Cardiac muscle cell (in vitro differentiated cells and primary cell): ENCODE measurements at places on chromosomes 6 and 20.

- DNase-seq: no peak
Observed at GRCh38 chr6:106383573-106383972, 23.1 kb downstream of the CRYBG1 start.

- no peak for DNase-seq
Observed at GRCh38 chr6:124298730-124299129, 495.1 kb downstream of the NKAIN2 start.

DNA sequence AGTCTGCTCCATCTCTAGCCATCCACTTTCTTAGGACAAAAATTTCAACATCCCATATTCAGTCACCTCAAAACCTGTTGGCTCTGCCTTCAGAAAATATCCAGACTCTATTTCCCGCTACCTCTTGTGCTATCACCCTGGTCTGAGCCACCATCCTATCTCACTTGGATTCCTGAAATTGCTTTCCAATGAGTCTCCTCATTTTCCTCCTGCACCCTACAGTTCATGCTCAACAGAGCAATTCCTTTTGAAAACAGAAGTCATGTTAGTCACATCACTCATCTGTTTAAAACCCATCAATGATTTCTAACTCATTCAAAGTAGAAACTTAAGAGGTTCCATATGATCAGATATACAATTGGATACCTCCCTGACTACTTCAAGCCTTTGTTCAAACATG is 229.9 kb downstream of the ADGRG6 start:
- DNase-seq: peak; percentile 13

DNA sequence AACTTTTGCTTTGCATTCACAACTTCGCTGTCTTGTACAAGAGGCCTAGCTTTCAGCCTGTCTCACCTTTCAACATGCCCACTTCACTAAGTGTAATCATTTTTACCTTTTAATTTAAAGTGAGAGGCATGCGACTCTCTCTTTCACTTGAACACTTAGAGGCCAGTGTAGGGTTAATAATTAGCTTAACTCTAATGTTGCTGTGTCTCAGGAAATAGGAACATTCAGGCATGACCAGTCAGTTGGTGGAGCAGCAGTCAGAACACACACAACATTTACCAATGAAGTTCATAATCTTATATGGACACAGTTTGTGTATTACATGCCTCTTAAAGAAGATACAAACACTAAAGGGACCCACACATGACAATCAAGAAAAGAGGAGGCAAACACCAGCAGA is 47.6 kb downstream of the HTR1B start:
- DNase-seq: no peak

- DNase-seq: no peak
Observed at GRCh38 chr6:35647400-35647799, 41.3 kb downstream of the FKBP5 start.

DNA sequence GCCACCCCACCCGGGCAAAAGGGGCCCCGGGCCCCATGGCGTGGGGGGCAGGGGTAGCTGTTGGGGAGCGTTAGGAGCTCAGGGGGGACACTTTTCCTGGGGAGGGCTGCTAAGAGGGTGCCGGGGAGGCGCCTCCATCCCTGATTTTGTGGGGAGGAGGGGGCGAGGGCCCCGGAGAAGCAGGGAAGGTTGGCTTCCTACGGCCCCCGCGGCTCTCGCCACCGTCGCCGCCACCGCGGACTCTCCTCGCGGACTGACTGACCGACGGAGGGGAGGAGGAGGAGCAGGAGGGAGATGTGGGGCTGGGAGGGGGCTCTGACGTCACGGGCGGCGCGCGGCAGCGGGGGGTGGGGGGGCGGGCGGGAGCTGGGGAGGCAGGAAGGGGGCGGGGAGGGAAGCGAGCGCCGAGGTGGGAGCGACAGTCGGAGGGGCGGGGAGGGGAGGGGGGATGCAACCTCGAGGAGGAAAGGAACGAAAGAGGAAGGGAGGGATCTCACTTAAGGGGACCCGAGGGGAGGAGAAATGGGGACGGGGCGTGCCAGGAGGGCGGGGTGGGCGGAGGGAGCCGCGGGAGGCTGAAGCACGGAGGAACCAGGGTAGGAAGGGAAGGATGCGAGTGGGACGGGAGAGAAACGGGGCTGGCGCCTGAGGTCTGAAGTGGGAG is 5.1 kb downstream of the GABBR1 start:
- peak; percentile 95 for DNase-seq

- DNase-seq: no peak
Observed at GRCh38 chr6:167129159-167129558, 6.3 kb downstream of the CCR6 start.

- no peak for DNase-seq
Observed at GRCh38 chr6:19312241-19312978, 524.8 kb upstream of the ID4 start.

DNA sequence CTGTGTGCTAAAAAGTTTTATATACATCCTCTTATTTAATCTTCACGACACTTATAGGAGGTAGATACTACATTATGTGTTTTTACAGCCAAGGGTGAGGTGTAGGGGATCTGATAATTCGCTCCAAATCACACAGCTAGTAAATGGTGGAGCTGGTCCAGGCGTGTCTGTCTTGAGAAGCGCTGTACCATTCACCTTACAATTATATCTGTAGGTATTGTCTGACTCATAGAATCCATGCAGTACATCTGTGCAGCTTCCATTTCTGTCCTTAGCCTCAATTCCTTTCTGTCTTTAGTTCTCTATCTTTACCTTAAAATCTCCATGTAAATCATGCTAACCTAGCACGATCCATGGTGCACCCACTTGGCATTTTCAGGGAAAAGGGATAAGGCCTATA is 120.7 kb downstream of the CARMIL1 start:
- no peak for DNase-seq

DNA sequence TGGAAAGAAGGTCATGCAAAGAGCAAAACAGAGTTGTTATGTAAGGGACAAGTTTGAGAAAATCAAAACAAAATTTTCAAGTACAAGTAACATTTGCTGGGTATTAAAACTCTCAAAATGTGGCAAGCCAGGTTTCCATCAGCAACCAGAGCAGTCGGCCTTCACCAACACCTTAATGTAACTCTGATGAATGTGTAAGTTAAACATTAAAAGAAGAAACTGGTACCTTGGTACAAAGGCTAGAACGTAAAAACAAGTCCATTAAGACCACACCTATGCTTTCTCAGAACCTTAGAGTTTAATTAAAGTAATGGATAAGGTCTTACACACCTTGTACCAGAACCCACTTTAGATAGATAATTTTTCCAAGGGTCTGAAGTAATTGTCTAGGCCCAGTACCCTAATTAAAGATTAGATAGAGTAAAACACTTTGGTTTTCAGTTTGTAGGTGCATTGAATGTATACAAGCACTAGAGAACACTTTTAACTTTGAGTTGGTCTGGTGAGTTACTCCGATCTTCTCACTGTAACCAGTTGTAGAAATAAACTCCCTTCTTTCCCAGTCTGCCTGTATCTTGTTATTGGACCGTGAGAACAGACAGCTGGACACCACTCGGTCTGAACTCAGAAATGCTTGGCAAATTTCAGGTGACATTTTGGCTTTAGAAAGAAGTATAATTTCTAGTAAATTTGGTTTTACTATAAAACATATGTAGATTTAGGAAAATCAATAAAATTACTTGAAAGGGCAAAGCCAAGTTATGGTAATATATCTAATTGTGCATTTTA is 319.4 kb downstream of the HTR1B start:
- no peak for DNase-seq

GRCh38 chr20:51354191-51354768 is 188.2 kb downstream of the NFATC2 start:
- no peak for DNase-seq

- no peak for DNase-seq
Observed at GRCh38 chr6:80454661-80455365, 348.3 kb downstream of the BCKDHB start.

GRCh38 chr20:25706793-25707192 is 10.1 kb upstream of the ZNF337 start:
- DNase-seq: no peak

DNA sequence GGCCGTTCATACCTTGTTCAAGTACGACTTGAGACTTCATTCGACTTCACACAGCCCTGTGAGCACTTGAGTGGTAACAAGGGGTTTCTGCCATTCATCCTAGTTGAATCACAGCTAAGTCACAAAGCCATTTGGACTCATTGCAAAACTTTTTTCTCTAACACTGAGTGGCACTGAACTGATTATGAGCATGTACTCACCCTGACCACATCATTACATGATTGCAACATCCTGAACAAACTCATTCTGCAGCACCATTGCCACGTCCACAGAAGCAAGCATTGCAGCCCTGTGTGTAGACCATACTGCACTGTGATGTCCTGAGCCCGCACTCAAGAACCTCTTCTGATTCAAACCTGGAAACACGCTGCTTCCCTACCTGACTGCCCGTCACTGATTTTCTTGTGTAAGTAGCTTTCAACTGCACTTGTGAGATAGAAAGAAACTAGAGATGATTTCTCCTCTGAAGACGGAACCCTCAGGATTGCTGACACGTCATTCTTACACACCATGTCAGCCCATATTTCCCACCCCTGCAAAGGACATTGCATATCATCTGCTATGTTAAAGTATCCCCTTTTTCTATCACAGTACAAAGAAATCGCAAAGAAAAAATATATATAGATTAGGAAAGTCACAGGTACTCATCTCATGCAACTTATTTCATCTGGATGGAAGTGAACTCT is 81.6 kb downstream of the C6orf118 start:
- no peak for DNase-seq

GRCh38 chr6:38640216-38640909 is 634 bp upstream of the BTBD9 start:
- DNase-seq: peak; percentile 5

- DNase-seq: no peak
Observed at GRCh38 chr20:24909086-24909780, 39.8 kb upstream of the CST7 start.

GRCh38 chr6:92756912-92757311 is 662.4 kb downstream of the EPHA7 start:
- DNase-seq: peak; percentile 10

- DNase-seq: no peak
Observed at GRCh38 chr6:7669742-7670141, 56.2 kb upstream of the BMP6 start.

DNA sequence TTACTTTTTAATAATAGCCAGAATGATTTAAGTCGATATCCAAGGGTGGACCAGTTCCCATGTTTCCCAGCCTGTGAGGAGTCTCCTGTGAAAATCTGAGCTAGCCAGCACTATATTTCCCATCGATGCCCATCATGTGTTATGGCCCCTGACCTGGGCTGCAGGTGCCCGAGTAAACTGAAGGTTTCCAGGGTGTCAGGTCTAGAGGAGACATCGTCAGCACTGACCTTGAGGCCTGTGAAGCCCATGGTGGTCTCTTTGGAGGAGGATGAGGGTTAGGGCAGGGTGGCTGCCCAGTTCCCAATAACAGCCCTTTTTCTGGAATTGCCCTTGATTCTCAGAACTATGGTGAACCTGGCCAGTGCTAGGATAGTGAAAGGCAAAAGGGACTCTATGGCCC is 63.0 kb upstream of the TOP1 start:
- no peak for DNase-seq

GRCh38 chr6:40500227-40500626 is 86.9 kb downstream of the LRFN2 start:
- DNase-seq: no peak

- no peak for DNase-seq
Observed at GRCh38 chr20:59117526-59117925, 46.1 kb upstream of the ZNF831 start.

- no peak for DNase-seq
Observed at GRCh38 chr6:23350752-23351453, 775.1 kb upstream of the NRSN1 start.

DNA sequence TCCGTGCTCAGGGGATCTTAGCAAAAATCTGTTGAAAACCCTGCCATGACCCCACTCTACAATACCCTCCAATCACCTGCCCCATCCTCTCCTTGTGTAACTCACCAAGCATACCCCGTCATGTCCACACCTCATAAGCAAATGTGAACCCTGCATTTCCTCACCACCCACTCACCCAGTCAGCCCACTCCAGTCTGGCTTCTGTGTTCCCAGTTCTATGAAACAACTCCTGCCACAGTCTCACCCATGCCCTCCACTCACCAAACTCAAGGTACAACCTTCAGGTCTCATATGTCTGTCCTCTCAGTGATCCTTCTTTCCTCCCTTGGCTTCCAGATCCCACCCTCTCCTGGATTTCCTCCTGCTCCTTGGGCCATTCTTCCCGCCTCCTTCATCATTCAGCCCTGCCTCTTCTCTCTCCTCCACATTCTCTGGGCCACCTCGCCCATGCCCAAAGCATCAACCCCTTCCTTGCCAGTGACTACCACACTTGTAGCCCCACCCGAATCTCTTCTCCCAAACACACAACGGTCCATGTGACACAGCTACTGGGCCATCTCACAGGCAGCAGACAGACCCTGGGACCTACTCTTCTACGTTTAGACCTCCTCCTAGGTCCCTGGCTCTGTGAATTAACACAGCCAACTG is 8.8 kb downstream of the DDRGK1 start:
- DNase-seq: no peak

DNA sequence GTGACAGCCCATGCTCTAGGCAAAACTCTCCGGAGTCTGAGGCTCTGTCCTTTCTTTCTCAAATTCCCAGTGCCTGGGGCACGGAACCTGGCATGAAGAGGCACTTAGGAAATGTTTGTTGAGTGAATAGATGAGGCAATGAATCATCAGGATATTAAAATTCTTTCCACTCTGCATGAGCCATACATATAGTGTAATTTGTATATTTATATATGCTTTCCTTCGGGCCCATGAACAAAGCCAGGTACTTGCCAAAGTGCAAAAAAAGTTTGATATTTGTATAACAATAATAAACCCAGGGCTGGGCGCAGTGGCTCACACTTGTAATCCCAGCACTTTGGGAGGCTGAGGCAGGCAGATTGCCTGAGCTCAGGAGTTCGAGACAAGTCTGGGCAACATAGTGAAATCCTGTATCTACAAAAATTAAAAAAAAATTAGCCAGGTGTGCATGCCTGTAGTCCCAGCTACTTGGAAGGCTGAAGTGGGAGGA is 212.3 kb upstream of the ZNF217 start:
- no peak for DNase-seq

DNA sequence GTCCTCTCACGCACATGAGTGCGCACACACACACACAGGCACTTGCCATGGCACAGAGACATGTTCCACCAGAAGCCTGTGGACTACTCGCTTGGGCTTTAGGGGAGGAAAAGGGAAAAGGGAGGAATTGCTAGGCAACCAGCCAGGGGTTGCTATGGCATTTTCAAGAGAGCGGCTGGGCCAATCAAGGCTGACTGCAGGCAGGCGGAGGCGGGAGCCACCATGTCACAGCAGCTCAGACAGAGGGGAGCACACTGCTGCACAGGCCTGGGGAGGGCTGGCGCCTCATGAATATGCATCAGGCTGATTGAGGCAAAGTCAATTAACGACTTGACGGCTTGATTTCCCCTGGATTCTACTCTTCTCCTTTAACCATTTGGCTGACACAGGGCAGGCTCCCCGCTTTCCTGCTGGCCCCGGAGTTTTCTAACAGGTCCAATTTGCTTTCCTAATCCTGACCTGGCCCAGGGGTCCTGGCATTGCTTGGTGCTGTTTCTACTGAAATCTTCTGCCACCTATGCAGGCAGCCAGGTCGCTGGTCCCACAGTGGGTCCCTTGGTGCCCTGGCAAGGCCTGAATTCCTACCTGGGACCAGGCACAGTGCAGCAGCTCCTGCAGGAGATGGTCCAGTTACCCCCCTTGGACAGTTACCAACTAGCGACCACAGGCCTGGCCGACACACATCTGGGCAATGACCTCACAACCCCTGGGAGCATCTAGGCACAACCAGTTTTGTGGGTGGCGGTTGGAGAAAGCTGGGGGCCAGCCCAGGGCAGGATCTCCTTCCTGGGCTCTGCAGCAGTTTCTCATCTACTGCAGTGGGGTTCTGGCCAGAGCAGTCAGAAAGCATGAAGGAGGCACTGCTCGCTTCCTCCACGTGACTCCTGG is 52.1 kb downstream of the YTHDF1 start:
- no peak for DNase-seq
